ENCODE measurements at places on chromosomes 5 and 9.

- DNase-seq, result no peak
Measured at GRCh38 chr5:116600876-116601275, 26.3 kb upstream of the SEMA6A start.

- DNase-seq, result no peak
Measured at GRCh38 chr9:124694414-124695279, 76.5 kb downstream of the NR6A1 start.

DNA sequence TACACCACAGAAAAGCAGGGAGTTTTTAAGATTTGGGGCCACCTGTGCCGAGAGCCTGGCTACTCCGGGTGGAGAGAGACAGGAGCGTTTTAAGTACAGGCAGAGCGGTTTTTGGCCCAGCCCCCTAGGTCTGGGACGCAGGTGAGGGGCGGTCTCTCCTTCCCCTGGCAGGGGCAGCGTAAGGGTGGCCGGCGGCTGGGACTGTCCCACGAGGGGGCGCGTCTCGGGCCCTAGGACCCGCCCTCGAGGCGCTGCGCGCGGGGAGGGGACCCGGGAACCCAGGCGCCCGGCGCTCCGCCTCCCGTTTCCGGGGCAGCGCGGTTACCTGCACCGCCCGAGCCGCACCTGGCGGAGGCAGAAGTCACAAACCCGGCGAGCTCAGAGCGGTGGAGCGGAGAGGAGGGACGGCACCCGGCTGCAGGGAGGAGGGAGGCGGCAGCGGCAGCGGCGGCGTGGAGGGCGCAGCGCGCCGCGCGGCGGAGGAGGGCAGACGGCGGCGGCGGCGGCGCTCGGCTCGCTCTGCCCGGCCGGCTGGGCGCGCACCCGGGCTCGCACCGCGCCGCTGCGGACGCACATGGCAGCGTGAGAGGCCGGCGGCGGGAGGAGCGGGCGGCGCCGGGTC lies at the start of gene WWC1:
Gene WWC1, plus strand, starts transcription at position 304 of the 622 bp plus-strand sequence. CDS start 508 bp downstream, outside the sequence.
- no peak for DNase-seq

DNA sequence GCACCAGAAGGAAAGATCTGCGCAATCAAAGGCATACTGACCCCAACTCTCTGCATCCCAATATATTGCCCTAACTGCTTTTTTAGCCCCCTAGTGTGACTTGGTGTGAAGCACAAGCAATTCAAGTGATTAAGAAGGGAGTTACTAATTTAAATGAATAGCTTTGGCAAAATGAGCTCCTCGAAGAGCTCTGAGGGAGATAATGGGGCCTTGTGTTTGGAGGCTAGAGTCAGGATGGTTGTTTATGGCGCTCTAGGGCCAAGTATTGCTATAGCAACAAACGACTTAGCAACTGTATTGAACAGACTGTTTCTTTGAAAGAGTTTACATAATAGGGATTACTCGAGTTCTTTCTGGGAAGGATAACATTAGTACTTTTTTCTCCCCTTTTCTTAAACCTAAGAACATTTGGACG lies 11.5 kb upstream of the C5orf58 start:
- no peak for DNase-seq

- DNase-seq, result peak; percentile 24
Measured at GRCh38 chr5:160539431-160539830, 117.8 kb downstream of the PTTG1 start.

DNA sequence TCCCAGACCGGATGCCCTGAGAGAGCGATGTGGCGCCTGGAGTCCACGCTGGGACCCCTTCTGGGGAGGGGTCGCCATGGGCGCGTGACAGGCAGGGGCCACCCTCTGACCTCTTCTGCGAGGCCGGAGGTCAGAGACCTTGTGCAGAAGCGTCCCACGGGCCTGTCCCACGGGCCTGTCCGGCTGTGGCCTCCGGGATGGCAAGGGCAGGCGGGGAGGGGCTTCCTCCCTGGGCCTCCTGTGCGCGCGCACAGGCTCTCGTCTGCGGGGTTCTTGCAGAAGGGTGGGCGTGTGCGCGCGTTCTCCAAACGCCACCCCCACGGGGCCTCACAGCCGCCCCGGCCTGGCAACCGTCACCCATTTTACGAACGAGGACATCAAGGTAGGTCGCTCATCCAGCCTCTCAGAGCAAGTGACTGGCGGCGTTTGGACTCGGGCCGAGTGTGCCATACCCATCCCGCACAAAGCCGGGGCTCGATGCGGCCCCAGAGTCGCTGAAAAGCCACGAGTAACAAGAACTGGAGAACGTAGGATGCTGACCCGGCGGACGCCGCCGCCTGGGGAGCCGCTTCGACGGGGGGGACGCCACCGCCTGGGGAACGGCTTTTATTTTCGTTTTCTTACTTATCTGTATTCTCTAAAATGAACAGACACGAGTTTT lies 897 bp downstream of the AHRR start:
- DNase-seq, result no peak

DNA sequence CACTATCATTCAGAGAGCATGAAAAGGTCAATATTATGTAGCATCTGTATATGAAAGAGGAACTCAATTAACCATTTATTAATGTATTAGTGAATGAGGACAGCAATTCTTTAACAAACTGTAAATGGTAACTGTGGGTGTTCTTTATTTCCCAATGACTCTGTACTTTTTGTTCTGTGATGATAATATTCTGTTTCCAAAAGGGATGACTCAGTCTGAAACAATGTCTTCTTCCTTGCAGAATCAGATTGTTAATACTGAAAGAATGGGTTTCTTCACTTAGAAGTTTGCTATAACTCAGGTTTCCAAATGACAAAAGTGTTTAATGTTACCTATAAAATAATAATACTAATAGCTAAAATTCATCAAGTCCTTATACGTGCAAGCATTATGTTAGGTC lies 1518.7 kb upstream of the WWC1 start:
- DNase-seq, result no peak

DNA sequence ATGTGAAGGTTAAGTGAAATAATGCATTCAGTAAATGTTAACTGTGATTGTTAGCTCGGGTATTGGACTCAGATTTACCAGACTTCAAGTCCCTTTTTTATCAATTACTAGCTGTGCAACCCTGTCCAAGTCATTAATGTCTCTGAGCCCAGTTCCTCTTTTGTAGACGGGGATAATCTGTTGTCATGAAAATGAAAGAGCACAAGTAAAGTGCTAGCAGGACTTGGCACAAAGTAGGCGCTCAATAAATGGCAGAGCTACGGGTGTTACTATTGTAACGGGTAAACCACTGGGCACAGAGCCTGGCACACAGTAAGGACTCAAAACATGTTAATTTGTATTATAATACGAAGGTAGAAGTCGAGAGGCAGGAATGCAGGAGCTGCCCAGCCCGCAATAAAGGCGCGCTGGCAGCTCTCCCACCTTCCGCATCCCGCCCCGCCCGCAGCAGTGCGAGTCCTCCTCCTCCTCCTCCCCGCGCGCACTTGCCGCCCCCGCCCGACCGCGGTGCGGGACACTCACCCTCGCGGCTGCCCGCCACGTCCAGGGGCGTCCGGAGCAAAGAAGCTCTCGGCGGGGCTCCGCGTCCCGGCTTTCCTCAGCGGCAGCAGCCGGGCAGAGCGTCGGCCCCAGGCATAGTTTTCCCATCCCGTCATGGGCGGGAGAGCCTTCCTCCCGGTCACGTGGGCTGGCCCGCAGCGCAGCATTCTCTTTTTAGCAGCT lies at the start of gene C1QTNF2:
Gene C1QTNF2, minus strand, starts transcription at position 637 of the 723 bp plus-strand sequence. CDS start 15,615 bp downstream, outside the sequence.
- DNase-seq, result no peak

DNA sequence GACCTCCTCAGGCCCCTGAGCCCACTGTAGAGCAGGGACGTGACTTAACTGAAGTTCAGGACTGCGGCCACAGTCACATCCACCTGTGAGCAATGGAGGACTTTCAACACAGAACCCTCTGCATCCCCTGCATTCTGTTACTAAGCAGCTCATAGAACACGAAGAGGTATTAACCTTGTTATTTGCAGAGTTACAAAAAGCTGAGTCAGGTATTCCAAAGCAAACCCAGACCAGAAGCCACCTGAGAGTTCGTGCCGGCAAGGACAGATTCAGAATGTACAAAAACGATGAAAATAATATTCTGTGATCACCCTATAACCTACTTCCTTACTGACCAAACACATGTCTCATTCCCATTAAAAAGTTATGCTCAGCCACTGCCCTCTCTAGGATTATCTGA lies 33.0 kb upstream of the PRSS3 start:
- no peak for DNase-seq

DNA sequence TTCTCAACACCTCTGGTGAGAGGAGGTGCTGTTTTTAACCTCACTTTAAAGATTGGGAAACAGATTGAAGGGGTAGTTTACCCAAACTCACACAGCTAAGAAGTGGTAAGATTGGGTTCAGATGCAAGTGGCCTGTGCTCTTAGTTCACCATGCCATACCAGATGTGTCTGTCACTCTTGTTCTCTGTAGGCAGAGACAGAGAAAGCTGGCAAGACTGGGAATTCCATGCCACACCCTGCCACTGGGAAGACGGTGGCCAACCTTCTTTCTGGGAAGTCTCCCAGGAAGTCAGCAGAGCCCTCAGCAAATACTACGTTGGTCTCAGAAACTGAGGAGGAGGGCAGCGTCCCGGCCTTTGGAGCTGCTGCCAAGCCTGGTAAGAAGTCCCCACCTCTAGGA lies 11.0 kb downstream of the TCOF1 start:
- no peak for DNase-seq

DNA sequence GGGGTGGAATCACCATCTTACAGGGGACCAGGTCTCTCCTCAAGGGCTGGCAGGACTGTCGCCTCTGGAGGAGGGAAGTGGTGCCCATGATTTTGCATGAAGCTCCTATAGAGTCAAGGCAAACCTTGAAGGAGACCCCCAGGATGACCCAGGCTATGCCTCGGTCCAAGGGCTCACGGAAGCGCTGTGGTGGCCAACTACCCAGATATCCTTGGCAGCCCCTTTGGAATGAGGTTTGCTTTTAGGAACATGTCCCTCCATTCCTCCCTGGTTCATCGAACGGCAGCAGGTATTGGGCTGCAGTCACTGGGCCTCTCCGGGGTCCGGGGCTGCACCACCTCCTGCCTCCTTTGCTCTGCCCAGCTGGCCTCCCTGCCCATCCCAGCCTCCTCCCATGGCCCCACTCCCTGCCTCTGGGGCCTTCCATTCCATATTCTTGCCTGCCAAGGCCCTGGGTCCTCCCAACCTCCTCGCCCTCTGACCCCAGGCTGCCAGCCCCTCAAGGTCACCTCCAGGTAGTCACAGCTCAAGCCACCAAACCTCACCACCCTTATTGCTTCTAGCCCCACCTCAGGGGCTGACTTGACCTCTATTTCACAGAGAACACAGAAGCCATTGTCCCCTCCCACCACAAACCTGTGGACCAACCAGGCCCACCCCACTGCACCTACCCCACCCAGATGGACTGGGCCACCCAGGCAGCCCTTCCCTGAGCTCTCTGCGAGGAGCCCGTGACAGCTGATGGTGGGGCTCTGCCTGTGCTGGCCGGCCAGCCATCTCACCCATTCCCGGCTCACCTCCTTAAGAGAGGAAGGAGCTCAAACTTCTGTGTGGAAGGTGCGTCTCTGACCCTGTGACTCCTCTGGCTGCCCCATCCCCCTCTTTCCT lies 3.6 kb upstream of the IL3 start:
- no peak for DNase-seq

- DNase-seq, result no peak
Measured at GRCh38 chr5:143306040-143306439, 97.4 kb downstream of the NR3C1 start.

DNA sequence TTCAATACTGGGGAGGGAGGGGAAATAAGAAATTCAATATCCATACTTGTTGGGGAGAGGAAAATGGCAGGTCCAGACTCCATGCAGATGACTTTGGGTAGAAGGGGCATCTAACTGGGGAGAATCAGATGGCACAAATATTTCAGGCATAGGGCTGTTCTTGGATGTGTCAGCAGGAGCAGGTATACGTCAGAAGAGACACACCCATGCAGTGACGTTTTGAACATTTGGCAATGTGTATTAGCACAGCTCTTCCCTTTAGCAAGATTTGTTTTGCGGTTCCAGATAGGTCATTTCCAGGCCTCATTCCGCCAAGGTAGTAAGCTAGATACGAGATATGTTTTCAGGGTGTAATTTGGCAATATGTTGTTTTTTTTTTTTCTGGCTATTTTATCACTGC lies 187.2 kb upstream of the CDH10 start:
- DNase-seq, result no peak

GRCh38 chr9:5897851-5898250 lies 7.2 kb downstream of the MLANA start:
- DNase-seq, result no peak

DNA sequence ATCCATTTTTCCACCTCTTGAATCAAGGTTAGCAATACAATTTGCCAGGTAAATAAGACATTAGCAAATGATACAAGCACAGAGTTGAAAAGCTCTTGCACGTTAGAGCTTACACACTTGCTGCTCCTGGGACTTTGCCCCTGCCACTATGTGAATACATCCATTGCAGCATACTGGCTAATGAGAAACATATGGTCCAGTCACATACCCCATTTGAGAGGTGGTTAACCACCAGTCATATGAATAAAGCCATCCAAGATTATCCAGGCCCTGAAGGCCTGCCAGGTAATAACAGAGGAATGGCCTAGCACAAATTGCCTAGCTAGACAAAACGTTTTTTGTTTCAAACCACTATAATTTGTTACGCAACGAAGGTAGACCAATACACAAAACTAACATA lies 45.8 kb upstream of the FTMT start:
- DNase-seq, result no peak

DNA sequence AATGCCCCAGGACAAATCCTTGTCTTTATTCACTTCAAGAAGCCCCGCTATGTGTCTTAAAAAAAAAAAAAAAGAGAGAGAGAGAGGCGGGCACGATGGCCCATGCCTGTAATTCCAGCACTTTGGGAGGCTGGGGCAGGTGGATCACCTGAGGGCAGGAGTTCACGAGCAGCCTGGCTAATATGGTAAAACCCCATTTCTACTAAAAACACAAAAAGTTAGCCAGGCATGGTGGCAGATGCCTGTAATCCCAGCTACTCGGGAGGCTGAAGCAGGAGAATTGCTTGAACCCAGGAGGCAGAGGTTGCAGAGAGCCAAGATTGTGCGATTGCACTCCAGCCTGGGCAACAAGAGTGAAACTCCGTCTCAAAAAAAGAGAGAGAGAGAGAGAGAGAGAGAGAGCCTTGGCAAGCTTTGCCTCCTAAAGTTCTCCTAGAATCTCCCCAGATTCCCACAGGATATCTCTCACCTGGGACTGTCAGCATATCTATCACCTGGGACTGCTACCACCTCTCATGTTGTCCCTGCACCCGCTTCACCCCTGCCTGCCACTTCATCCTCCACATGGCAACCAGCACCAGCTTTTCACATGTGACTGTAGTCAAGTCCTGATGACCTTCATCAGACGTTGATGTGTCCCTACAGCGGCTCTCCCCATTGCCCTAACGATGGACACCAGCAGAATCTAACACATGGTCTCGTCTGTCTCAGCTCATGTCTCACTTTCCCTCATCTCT lies 5.8 kb downstream of the ITK start:
- DNase-seq, result no peak

- DNase-seq, result no peak
Measured at GRCh38 chr5:141641634-141642267, 5.0 kb downstream of the RELL2 start.

Measured in NK-92 treated with Interleukin-12 subunit alpha and Interleukin-12 subunit beta, amount 100 ng/mL, for 24 hours (cell line).